ENCODE measurements at places on chromosomes 7 and 10.

DNA sequence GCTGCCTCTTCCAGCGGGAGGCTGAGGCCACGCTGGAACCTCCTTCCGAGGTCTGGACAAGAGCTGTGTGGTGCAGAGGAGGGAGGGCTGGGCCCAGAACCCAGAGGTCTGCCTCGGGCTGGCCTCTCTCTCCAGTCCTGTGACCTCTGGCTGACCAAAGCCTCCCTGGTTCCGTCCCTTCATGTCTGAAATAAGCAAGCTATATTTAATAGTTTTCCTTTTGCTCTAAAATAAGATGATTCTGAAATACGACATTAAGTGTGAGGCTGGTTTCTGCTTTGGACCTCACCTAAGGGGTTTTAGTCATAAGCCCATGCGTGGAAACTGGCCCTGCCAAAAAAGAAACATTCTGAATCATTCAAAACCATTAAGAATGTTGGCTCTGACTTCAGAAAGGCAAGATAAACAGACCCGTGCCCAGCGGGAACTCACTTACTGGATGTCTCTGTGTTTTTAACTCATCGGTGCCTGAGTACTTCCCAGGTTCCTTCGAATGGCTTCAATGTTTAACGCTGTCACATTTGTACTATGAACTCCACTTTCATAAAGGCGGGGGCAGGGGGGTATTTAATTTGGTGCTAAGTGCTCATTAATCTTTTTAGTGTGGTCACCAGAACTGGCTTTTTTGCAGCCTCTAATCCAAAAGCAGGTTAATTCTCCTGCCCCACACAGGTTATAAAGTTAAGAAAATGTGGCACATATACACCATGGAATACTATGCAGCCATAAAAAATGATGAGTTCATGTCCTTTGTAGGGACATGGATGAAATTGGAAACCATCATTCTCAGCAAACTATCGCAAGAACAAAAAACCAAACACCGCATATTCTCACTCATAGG, 157.5 kb upstream of the KLF14 start:
- no peak for DNase-seq

DNA sequence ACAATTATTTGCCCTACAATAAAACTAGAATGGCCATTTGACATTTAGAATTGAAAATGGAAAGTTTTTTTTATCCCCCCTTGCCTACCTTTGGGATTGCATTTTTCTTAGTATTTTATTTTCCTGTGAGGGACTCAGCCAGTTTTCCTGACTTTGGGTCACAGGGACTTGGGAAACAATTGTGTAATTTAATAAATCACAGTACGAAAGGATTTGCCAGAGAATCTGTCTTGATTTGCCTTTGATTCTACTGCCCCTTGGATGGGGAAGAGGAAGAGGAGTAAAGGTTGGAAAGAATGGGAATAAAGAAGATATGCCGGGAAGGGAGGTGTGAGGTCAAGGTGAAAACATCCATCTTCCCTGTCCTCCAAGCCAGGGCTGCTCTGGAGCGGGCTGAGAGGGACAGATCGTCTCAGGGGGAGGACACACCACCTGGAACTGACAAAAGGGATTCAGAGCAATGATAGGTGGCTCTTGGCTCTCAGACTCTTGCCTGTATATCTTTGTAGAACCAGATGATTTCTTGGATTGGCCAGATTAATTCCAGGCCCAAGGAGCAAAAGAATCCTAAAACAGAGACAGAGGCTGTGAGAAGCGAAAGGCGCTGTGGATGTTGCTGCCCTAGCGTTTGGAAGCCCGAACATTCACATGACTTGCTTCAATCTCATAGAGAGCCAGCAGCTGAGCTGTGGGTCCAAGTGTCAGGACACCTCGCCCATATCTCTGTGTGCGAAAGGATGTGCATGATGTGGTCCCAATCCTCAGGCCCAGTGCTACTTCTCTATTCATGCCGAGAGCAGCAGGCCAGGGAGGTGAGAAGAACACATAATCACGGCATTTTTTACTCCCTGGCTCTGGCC, 50.3 kb upstream of the ZEB1 start:
- no peak for DNase-seq

DNA sequence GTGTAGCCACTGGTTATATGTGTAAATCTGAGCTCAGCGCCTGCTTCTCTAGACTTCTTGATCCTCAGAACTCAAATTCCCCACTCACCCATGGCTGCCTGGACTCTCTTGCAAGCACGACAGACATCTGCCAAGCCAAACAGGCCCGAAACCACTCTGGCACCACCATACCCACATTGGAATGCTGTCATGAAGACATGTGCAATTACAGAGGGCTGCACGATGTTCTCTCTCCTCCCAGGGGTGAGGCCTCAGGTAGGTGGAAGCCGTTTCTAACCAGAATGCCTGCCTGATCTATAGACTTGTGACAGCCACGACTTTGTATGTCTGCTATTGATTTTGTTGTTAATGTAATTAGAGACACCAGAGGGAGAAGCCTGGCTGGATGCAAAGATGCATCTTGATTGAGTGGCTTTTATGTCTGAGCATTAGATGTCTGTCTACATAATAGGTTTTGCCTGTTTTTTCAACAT, 4.0 kb downstream of the BAMBI start:
- no peak for DNase-seq

GRCh38 chr10:131915990-131916766, 15.4 kb downstream of the PPP2R2D start:
- peak; percentile 32 for DNase-seq

DNA sequence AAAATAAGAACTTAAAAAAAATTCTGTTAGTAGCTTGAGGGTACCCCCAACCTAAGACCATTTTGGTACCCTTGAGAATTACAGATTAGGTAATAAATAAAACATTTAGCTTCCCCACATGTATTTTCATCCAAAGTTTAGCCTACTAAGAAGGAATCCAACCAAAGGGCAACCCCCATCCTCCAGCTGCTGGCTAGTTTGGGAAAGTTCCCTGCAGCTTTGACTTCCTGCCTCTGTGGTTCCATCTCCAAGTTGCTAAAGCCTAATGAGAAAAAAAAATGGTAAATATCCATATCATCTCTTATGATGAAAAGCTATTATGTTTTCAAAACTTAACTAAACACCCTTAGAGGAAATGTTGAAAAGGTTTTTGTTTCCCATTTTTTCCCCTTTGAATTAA, 547.2 kb downstream of the ANKRD7 start:
- DNase-seq, result no peak

DNA sequence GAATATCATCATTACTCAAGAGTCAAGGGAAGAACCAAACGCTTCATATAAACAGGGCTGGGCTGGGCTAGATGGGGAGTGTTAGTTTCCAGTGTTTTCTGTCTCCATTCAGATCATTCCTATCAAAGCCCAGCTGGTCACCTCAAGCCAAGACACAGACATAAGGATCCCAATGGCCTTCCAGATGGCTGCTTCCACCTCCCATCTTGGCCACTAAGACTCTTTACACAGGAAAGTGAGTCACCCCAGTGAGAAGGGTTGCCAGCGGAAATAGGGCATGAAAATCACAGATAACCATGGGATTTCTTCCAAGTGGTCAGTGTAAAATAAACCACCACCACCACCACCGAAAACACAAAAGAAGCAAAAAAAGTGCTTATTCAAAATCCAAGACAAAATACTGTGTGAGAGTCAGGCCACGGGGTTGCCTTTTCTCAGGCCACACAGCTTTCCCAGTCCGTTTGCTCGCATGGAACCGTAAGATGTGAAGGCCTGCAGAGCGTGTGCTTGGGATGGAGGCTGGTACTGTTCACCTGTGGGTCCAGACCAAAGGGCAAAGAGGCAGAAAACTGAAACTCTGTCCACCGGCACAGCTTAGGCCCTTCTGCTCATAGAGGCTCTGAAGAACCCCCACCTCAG, 5.6 kb downstream of the PRSS2 start:
- no peak for DNase-seq

All from hematopoietic multipotent progenitor cell treated with erythropoietin and hydrocortisone succinate and interleukin-3 and kit ligand, for 17 days (in vitro differentiated cells).